Myocyte (in vitro differentiated cells): ENCODE measurements at places on chromosomes 13 and 19. TPM values are rescaled to one million over a fixed set of nuclear protein-coding genes. Genes with fewer than 3 reads are reported as not detected.

- DNase-seq, result peak; percentile 22
Measured at GRCh38 chr19:17997969-17998826, 9.8 kb upstream of the ARRDC2 start.

DNA sequence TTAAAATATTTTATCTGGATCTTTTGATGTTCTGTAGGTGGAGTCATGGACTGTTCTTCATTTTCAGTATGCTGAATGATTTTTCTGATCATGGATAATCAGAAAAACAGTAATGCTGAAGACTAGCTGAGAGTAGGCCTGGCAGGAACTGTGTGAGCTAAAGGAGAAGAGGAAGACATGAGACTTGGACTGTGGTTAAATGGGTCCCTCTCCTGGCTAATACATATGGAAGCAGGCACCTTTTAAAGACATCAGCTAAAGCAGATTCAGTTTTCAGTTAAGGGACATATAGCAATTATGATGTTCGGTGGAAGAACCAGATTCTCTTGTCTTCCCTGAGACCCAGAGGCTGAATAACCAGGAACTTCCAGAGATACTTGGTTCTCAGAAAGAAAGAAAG is 169.4 kb downstream of the OLFM4 start:
- no peak for DNase-seq

- DNase-seq, result no peak
Measured at GRCh38 chr19:36527873-36528193, 238 bp downstream of the ZNF260 start.

- no peak for DNase-seq
Measured at GRCh38 chr13:94387047-94387446, 92.4 kb downstream of the DCT start.

The RFPL4A gene
- not detected in 2 replicates for total RNA-seq

The ZNF470 gene
- total RNA-seq, result 2.0 and 2.1 TPM in 2 replicates

- no peak for DNase-seq
Measured at GRCh38 chr19:34888091-34888490, 38.6 kb upstream of the ZNF30 start.

- DNase-seq, result no peak
Measured at GRCh38 chr13:53343361-53343744, 314.7 kb downstream of the OLFM4 start.

DNA sequence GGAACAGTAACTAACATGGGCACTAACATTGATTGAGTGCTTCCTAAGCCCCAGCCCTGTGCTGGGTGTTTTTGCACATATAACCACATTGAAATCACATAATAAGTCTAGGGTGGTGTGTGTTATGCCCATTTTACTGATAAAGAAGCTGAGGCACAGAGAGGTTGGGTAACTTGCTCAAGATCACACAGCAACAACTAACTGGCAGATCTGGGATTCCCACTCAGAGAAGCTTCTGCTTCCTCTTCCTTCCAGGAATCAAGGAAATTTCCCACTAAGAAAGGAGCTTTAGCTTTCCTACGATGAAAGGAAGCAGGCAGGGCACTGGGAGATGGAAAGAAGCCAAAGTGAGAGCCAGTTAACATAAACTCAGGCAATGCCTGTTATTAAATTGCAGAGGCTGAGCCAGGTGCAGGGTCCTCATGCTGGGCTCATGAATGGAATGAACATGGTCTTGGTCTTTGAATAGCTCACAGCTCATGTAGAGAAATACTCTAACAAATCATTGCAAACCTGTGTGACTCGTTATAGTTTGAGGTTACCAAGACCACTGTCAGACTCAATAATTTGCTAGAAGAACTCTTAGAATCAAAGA is 10.1 kb downstream of the SSC5D start:
- DNase-seq, result no peak

DNA sequence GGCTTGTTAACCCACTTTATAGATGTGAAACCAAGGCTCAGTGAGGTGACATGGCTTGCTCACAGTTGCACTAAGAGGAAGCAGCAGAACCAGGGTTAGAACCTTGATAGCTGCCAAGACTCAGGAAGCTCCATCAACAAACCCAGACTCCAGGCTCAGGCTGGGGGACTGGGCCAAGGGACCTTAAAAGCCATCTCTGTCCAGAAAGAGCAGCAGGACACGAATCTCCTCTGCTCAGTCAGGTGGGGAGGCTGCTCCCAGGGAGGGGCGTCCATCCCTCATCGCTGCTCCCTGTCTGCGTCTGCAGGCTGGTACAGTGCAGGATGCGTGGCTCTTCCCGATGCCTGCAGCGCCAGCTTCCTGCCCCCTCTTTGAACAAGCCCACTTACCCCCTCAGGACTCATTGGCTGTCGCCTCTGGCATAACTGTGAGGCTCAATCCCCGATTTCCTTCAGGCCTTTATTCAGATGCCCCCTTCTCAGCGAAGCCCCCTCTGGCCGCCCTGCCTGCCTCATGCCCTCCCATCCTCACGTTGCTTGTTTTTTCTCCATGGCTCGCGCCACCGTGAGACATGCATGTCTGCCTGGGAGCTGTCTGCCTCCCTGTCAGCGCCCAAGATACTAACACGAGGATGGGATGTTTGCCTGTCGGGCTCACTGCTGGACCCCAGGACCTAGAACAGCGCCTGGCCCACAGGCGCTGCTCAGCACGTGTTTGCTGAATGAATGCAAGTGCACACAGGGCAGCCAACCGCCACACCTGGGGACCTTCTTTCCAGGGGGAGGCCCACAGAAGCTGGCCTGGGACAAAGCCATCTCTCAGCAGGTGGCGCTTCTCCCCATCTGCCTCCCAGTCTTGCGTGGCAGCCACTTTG is 21.5 kb downstream of the AKT2 start:
- DNase-seq, result no peak

The TPGS1 gene
- total RNA-seq, result 64.5 and 75.2 TPM in 2 replicates

DNA sequence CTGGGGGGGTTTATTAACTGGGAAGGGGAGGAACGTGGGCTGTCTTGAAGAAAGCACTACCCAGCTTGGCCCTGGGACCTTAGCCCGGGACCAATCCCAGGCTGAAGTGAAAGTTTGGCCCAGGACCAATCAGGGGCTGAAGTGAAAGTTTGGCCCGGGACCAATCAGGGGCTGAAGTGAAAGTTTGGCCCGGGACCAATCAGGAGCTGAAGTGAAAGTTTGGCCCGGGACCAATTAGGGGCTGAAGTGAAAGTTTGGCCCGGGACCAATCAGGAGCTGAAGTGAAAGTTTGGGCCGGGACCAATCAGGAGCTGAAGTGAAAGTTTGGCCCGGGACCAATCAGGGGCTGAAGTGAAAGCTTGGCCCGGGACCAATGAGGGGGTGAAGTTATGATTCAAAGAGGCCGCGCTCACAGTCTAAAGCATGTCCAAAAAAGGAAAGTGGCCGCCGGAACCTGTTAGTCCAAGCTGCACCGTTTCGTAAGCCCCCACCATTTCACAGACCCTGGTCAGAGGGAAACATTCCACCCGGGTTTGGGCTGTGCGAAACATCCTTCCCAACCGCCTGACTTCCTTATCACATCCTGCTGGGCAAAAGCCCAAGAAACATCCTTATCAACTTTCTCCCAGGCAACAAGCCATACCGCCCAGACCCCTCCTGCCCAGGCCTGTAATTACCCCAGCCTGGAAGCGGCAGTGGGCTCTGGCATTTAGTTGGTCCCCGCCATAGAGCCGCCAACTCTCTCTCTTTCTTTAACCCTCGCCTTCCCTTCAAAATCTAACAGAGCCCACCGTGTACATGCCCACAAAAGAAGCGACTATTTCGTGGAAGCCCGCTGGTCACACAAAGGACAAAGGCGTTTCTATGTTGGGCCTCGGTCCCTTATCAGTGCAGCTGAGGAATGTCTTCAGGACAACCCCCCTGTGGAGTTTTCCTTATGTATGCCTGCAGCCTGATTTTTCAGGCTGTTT is 1.1 kb downstream of the ZNF850 start:
- DNase-seq, result peak; percentile 77

GRCh38 chr13:24539500-24540165 is 27.1 kb upstream of the PARP4 start:
- no peak for DNase-seq

GRCh38 chr13:106987427-106987785 is 419.5 kb upstream of the ARGLU1 start:
- no peak for DNase-seq

The C2CD4C gene
- 0.11 and 0.16 TPM in 2 replicates for total RNA-seq

DNA sequence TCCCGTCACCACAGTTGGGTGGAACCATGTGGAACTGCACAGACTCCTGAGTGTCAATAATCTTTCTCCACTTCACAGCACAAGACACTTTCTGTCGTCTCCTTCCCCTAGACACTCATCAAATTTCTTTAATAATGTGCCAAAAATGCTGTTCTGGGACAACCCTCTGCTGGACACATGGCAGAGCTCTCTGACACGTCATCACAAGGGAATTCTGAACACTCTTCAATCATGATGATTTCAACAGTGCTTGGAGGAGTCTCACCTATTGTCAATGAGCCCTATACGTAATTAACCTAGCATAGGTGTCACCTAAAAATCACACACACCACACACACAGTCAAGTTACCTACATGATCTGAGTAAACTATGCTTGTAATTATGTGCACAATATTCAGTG is 141.3 kb downstream of the STOML3 start:
- no peak for DNase-seq

DNA sequence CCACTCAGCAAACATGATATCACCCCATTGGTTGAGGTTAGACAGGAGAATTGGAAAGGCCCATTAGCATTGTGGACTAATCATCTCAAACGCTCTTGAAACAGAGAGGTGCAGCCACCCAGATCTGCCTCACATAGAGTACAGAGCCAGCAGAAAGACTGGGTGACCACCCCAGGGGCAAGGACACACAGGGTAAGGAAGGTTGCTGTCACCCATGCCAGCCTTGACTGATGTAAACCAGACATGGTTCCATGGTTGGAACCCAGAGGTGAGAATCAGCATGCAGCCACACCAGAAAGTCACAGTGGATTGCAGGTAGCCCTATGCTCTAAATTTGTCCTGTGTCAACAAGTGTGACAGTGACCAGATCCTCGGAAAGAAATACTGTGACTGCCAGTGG is 1268.8 kb downstream of the EFNB2 start:
- no peak for DNase-seq

DNA sequence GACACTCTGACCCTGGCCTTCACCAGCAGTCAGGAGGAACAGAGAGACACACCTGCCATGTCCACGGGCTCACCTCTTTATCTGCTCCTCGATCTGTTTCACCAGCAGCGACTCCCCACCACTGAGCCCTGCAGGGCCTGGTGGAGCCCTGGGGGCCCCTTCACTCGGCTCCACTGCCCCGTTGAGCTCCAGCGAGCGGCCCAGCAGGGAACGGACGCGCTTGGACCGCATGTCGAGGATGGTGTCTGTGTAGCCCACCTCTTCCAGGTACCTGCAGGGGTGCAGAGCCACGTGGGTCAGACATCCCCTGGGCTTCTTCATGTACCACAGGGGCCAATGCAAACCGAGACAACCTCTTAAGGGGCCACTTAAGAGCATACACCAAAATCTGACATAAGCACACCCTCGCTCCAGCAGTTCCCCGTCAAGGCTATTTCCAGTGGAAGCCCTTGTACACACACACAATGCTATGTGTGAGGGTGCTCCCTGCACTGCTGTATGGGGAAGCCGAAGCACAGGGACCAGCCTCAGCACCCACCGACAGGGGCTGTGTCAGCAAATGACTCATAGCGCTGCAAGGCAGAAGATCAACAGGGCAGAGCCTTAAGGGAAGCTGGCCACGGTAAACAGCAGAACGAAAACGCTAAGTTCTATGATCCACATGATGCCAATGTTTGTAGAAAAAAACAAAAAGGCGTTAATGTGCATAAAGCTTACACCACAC is 12.7 kb upstream of the FKRP start:
- DNase-seq, result no peak

The IRF3 gene
- 34.7 and 35.8 TPM in 2 replicates for total RNA-seq

The HRC gene
- 375 and 578 TPM in 2 replicates for total RNA-seq

DNA sequence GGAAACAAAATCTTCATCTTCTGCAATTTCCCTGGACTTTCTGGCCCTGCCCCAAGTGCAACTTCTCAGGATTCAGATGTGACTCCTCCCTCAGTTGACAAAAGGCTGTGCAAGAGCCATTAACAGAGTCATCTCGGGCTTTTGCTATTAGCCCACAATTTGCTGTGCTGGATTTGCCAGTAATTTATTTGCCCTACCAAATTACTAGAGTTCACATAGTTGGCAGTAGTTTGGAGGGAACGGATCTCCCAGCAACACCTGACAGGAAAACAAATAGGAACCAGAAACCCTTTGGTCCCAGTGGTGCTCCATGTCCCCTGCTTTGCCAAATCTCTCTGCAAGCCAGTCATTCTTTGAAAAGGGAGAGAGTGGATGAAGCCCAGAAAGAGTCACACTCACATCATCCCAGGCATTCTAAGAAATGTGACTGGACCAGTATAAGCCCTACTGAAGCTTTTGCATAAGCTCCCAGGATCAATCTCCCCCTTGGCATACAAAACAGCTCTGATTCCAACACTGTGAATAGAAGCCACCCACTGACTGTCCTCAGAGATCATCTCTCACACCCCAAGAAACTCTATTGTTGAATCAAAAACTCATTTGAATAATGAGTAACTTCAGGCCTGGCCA is 350.1 kb upstream of the NBEA start:
- no peak for DNase-seq

DNA sequence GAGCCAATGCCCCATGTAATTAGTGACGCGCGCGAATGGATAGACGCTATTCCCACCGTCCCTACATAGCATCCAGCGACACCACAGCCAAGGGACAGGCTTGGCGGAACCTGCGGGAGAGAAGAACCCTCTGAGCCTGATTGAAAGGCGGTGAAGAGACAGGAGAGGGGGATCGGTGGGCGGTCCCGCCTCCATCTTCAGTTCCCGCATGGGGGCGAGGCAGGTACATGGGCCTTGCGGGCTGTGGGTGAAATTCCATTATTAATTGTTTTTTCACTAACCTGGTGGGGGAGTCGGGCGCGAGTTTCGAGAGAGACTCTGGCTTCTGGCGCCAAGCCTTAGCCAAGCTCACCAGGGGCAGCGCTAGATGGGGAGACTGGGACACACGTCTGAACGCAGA is 8.4 kb upstream of the TEX101 start:
- DNase-seq, result no peak

DNA sequence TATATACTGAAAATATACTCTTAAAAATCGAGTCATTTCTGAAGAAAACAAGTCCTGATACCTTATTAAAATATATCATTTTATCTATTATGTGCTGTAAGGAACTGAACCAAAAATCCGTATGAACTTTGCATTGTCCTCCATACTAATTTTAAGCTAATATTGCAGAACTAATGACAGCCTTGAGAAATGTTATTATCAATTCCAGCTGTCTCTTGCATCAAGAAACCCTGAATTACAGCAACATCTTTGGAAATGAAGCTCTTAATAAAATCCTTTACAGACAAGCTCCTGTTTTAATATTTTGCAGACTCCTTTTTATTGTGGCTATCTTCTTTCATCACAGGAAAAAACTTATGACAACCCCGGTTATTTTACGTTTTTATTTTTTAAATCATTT is 1335.3 kb downstream of the EFNB2 start:
- no peak for DNase-seq

- DNase-seq, result peak; percentile 72
Measured at GRCh38 chr13:36190771-36191170, 23.6 kb downstream of the SOHLH2 start.
